ENCODE measurements at places on chromosomes 2 and 18.

DNA sequence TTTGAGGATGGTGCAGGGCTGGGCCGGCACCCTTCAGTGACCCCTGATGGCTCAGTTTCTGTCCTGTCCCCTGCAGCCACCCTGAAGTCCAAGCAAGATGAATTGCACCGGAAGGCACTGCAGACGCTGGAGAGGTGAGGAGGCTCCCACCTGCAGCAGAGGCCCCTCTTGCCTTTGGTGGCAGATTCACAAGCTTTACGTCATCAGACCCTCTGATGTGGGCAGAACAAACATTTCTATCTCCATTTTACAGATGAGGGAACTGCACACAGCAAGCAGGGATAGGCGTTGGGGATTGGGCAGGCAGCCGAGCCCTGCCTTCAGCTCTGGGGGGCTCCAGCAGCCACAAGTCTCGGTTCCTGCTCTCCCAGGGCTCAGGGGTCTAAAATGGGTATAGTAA is 107.7 kb upstream of the MCFD2 start:
- H3K4me1 ChIP-seq: peaks cover 27% of the 10 kb centered on the region
- H3K36me3 ChIP-seq: peaks cover 40% of the 10 kb centered on the region

DNA sequence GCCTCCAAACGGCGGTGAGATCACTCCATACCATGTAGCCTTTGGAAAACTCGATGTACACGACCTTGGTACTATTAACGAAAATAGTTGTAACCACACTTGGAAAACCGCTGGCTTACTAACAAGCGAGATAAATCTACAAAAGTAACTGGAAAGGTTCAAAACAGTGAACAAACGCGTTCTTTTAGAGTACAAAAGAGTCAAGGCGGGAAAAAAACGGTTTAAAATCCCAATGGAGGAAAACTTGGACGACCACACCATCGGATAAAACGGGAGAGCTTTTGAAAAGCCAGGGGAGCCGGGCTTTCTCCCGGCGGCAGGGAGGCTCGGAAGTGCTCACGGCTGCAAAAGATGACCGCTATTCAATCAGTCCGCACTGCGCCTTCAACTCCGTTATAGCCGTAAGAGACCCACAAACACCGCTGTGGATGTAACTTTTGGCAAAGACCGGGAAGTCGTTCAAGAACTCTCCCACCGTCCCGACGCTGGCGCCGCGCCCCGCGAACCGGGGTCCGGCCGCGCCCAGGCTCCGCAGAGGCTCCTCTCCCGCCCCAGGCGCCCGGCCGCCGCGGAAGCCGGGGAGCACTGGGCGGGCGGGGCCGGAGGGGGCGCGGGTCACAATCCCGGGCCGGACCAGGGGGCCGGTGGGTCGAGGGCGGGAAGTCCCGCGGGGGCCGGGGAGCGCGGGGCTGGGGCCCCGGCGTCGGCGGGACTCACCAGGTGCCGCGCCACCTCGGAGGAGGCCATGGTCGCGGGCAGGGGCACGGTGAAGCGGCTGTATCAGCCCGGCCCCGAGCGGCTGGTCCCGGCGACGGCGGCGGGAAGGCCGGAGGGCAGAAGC is 465 bp downstream of the SEPTIN10 start:
- DNase-seq: peak; percentile 86
- peaks cover 63% of the 10 kb centered on the region for H3K4me1 ChIP-seq
- H3K27ac ChIP-seq: peak overlapping the region; percentile 98
- H3K4me3 ChIP-seq: peak overlapping the region; percentile 94
- no peaks in the 10 kb centered on the region for H3K27me3 ChIP-seq

- H3K27me3 ChIP-seq: no peaks in the 10 kb centered on the region
- DNase-seq: no peak
- peaks cover 2% of the 10 kb centered on the region for H3K36me3 ChIP-seq
- H3K4me3 ChIP-seq: peak overlapping the region; percentile 75
- peak overlapping the region; percentile 79 for H3K27ac ChIP-seq
Measured at GRCh38 chr2:24122366-24123194, 554 bp downstream of the PFN4 start.

- no peaks in the 10 kb centered on the region for H3K36me3 ChIP-seq
- no peak overlapping the region for H3K4me3 ChIP-seq
- no peak overlapping the region for H3K27ac ChIP-seq
- DNase-seq: no peak
- peaks cover 73% of the 10 kb centered on the region for H3K27me3 ChIP-seq
Measured at GRCh38 chr2:170710609-170710979, 4.5 kb upstream of the SP5 start.

DNA sequence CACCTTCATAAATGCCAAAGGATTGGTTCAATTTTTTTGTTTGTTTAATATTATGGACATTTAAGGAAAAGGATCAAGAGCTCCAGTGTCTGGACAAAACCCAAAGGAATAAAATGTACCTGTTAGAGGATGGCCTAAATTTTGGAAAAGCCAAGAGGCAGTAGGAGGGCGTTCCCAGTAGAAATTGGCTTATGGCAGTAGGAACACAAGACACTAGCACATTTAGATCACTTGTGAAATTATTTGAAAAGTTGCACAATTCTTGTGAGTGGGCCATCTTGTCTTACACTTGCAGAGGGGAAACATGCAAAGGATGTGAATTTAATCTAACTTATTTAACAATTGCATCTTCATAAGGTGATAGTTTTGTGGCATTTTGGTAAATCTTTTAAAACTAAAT is 3.2 kb downstream of the BZW1 start:
- H3K4me1 ChIP-seq: peaks cover 39% of the 10 kb centered on the region
- no peak overlapping the region for H3K27ac ChIP-seq
- no peak overlapping the region for H3K4me3 ChIP-seq
- H3K27me3 ChIP-seq: no peaks in the 10 kb centered on the region
- peaks cover 44% of the 10 kb centered on the region for H3K36me3 ChIP-seq

GRCh38 chr2:85922199-85922598 is 33.4 kb upstream of the ST3GAL5 start:
- H3K4me3 ChIP-seq: no peak overlapping the region
- H3K36me3 ChIP-seq: no peaks in the 10 kb centered on the region
- H3K27ac ChIP-seq: no peak overlapping the region
- peaks cover 32% of the 10 kb centered on the region for H3K4me1 ChIP-seq
- DNase-seq: no peak

DNA sequence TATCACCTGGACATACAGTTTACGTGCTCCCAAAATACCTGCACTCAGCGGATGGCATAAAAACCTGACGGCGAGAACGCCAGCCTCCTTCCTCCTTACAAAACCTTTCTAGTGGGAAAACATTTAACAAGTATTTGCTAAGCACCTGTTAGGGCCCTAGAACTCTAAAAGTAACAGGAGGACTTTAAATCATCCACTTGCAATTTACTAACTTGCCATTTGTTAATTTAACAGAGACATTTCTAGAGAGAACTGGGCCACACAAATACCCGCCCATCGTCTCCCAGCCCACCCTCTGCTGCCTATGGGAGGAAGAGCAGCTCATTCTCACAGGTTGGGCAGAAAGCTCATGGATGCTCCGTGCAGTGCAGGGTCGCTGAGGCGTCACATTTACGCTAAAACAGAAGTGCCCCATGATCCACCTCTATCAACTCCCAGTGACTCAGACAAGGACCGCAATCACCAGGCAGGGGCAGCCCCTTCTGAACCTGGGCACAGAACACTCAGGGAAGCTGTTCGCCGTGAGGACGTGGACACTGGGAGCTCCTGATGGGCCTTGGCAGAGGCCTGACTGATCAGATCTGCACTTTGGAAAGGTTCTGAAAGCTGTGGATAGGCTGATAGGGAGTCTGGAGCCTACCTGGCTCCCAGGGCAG is 106.9 kb downstream of the HDAC4 start:
- no peak for DNase-seq
- no peaks in the 10 kb centered on the region for H3K36me3 ChIP-seq
- H3K27me3 ChIP-seq: no peaks in the 10 kb centered on the region
- H3K4me1 ChIP-seq: peaks cover 28% of the 10 kb centered on the region
- no peak overlapping the region for H3K4me3 ChIP-seq

DNA sequence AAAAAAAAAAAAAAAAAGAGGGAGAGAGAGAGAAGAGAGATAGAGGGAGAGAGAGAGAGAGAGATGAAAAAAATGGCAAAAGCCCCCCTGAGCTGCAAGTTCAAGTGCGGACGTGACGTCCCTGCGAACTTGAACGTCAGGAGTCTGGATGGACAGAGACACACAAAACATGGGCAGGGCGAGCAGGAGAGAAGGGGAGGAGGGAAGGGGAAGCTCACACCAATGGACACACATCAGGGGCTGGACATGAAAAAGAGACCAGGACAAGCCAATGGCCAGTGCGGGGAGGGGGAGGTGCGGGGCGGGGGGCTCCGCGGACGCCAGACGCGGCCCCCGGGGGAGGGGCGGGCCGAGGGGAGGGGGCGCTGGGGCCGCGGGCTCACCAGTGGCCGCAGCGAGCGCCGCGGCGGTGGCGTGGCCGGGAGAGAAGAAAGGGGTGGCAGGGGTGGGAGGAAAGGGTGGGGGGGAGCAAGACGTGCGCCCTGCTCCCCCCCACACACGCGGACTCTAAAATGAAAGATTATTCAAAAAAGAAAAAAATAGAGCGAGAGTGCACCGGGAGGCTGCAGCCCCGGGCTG is at the start of gene BCL11A:
Gene BCL11A, minus strand, starts transcription at position 160 of the 579 bp plus-strand sequence. CDS start 384 bp downstream, outside the sequence.
- DNase-seq: no peak
- peak within 1 kb of the TSS; percentile 58 for H3K27ac ChIP-seq
- peaks cover 28% of the 10 kb centered on the region for H3K27me3 ChIP-seq

GRCh38 chr2:96863575-96864342 is 5.9 kb upstream of the ANKRD39 start:
- H3K4me1 ChIP-seq: peaks cover 35% of the 10 kb centered on the region
- peaks cover 17% of the 10 kb centered on the region for H3K36me3 ChIP-seq
- no peak overlapping the region for H3K4me3 ChIP-seq
- H3K27me3 ChIP-seq: no peaks in the 10 kb centered on the region
- DNase-seq: no peak

GRCh38 chr2:51013079-51013932 is 18.6 kb downstream of the NRXN1 start:
- no peaks in the 10 kb centered on the region for H3K4me1 ChIP-seq
- H3K27me3 ChIP-seq: no peaks in the 10 kb centered on the region
- no peak overlapping the region for H3K27ac ChIP-seq
- H3K36me3 ChIP-seq: no peaks in the 10 kb centered on the region

DNA sequence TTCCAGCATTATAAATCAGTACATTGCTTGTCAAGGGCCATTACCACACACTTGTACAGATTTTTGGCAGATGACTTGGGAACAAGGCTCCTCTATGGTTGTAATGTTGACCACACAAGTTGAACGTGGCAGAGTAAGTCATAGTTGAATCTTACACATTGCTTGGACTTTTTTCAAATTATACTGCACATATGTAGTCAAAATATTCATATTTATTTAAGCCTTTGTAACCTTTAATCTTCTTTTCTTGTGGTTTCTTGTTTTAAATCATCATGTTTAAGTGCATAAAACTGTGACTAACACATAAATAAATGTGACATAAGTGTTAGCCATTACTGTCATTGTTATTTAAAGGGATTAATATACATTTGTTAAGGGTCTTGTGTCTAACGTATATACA is 52.1 kb upstream of the EPB41L5 start:
- H3K27me3 ChIP-seq: no peaks in the 10 kb centered on the region
- H3K4me3 ChIP-seq: no peak overlapping the region
- no peak overlapping the region for H3K27ac ChIP-seq
- peaks cover 35% of the 10 kb centered on the region for H3K36me3 ChIP-seq
- H3K4me1 ChIP-seq: no peaks in the 10 kb centered on the region
- no peak for DNase-seq

- H3K4me3 ChIP-seq: no peak overlapping the region
- no peak for DNase-seq
- H3K4me1 ChIP-seq: peaks cover 92% of the 10 kb centered on the region
- no peaks in the 10 kb centered on the region for H3K36me3 ChIP-seq
Measured at GRCh38 chr2:33212151-33212550, 264.3 kb upstream of the RASGRP3 start.

GRCh38 chr2:45938649-45939511 is 287.4 kb downstream of the PRKCE start:
- peak overlapping the region; percentile 8 for H3K4me3 ChIP-seq
- peak overlapping the region; percentile 84 for H3K27ac ChIP-seq

- H3K27me3 ChIP-seq: no peaks in the 10 kb centered on the region
- H3K36me3 ChIP-seq: peaks cover 17% of the 10 kb centered on the region
- no peak overlapping the region for H3K4me3 ChIP-seq
- H3K27ac ChIP-seq: peak overlapping the region; percentile 9
- no peak for DNase-seq
- H3K4me1 ChIP-seq: peaks cover 19% of the 10 kb centered on the region
Measured at GRCh38 chr2:164514491-164514890, 106.8 kb downstream of the GRB14 start.

DNA sequence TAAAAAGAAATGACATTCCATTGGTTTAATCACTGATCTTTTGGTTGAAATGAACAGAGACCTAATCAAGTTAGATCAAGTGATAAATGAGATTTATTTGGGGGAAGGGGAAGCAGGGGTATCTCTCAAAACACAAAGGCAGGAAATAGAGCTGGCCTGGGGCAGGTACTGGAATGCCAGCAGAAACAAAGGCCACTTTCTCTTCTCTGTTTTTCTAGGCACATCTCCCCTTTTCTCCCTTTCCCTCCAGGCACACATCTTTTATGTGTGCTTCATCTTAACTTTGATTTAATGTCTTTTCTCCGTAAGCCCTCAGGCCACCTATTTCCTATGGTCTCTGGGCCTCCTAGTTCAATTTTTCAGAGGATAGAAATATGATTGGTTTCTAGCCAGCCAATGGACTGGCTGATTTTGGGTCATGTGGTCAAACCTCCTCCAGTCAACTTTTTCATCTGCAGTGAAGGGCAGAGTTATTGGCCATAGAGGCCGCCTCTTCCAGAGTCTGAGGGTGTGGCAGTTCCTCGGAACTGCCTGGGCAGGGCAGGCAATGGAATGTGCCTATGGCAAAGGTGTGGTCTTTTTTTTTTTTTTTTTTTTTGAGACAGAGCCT is 58.9 kb upstream of the FAM136A start:
- no peaks in the 10 kb centered on the region for H3K36me3 ChIP-seq
- H3K4me3 ChIP-seq: no peak overlapping the region

- H3K4me1 ChIP-seq: no peaks in the 10 kb centered on the region
- no peak overlapping the region for H3K4me3 ChIP-seq
- no peak overlapping the region for H3K27ac ChIP-seq
- no peaks in the 10 kb centered on the region for H3K27me3 ChIP-seq
Measured at GRCh38 chr2:22703286-22703920, 681.6 kb upstream of the KLHL29 start.

DNA sequence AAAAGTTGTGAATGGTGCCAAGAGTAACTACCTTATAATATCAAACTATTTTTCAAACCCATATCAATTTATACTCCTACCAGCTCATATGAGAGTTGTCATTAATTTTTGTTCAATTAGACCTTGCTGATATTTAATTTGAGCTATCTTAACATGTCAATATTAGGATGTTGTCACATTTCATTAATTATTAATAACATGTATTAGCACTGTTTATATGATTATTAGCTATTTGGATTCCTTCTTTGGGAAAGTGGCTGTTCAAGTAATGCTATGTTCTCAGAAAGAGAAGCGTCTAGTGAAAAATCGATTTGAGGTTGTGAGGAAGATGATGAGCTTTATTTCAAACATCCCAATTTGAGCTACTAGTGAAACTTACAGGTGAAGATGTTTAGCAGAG is 620.2 kb downstream of the KCNJ3 start:
- no peaks in the 10 kb centered on the region for H3K36me3 ChIP-seq
- DNase-seq: no peak
- H3K27me3 ChIP-seq: no peaks in the 10 kb centered on the region
- H3K4me3 ChIP-seq: no peak overlapping the region
- no peaks in the 10 kb centered on the region for H3K4me1 ChIP-seq
